ENCODE measurements at places on chromosomes 5 and 9.

GRCh38 chr5:134463176-134463720 is 51.6 kb upstream of the CDKN2AIPNL start:
- DNase-seq = no peak

GRCh38 chr5:177116631-177117373 is 16.8 kb upstream of the NSD1 start:
- peak; percentile 55 for DNase-seq

GRCh38 chr5:79488775-79489174 is 25.2 kb downstream of the HOMER1 start:
- no peak for DNase-seq

DNA sequence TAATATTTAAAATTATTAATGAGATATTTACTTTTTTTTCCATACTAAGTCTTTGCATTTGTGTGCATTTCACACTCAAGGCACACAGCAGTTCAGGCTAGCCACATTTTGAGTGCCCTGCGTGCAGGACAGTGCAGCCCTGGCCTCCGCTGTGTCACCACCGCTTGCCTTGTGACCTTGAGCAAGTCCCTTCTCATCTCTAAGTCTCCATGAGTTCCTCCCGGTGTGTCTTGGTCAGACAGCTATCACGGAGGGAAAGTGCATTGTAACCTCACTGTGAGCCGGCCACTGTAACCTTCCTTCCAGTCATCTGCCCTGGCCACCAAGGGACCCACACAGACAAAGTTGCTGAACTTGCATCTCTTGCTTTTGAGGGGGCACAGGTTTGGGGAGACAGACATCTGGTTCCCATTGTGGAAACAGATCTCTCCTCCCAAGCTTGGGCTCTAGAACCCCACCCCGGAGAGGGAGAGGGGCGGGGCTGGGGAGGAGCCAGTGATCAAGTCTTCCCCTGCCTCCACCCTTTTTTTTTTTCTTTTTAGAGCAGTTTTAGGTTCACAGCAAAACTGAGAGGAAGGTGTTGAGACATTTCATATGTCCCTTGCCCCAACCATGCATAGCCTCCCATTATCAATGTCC is 96.8 kb downstream of the C9orf50 start:
- no peak for DNase-seq

DNA sequence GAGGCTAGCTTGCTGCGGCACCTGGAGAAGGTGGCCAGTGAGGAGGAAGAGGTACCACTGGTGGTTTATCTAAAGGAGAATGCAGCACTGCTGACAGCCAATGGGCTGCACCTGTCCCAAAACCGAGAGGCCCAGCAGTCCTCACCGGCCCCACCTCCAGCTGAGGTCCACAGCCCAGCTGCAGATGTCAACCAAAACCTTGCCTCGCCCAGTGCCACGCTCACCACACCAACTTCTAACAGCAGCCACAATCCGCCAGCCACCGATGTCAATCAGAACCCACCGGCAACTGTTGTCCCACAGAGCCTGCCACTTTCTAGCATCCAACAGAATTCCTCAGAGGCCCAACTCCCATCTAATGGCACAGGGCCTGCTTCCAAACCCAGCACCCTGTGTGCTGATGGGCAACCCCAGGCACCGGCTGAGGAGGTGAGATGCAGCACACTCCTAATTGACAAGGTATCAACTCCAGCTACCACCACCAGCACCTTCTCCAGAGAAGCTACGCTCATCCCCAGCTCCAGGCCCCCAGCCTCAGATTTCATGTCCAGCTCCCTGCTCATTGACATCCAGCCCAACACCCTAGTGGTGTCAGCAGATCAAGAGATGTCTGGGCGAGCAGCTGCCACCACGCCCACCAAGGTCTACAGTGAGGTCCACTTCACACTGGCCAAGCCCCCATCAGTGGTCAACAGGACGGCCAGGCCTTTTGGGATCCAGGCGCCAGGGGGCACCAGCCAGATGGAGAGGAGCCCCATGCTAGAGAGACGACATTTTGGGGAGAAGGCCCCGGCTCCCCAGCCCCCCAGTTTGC is 8.0 kb downstream of the SYNPO start:
- no peak for DNase-seq

Measured in activated naive CD4-positive, alpha-beta T cell (primary cell).